NCI-H446 (cell line): ENCODE measurements at places on chromosomes 11 and 22.

- no peak for DNase-seq
Observed at GRCh38 chr11:14858404-14858803, 33.6 kb downstream of the CYP2R1 start.

DNA sequence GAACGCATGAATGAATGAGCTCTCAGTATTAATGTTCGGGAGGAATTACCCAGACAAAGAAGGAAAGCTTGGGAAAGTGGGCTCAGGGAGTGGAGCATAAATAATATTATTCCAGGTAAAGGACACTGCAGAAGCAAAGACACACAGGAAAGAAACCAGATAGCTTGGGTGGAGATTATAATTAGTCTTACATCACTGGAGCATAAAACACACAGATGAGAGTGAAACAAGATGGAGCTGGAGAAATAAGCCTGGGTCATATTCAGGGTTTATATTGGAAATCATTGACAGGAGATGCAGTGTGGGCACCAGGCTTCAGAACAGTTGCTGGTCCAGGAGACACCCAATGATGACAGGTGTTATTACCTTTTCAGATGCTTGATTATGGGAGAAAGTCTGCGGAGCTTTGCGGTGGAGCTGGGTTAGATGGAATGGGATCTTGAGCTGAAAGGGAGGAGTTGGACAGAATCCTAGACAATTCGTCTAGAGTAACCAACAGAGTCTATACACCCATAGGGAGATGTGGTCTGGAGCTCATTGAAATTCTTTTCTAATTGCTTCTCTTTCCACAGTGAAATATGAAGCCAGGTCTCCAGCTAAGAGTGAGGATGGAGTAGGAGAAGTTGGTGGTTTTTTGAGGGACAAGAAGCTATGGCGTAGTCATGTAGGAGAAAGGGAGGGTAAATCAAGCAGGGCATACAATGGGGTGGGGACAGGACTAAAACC, 227.2 kb downstream of the FAM76B start:
- no peak for DNase-seq

GRCh38 chr11:63838150-63838677, 696 bp upstream of the MARK2 start:
- DNase-seq: no peak

GRCh38 chr11:112735470-112735869, 225.8 kb upstream of the NCAM1 start:
- DNase-seq: no peak

DNA sequence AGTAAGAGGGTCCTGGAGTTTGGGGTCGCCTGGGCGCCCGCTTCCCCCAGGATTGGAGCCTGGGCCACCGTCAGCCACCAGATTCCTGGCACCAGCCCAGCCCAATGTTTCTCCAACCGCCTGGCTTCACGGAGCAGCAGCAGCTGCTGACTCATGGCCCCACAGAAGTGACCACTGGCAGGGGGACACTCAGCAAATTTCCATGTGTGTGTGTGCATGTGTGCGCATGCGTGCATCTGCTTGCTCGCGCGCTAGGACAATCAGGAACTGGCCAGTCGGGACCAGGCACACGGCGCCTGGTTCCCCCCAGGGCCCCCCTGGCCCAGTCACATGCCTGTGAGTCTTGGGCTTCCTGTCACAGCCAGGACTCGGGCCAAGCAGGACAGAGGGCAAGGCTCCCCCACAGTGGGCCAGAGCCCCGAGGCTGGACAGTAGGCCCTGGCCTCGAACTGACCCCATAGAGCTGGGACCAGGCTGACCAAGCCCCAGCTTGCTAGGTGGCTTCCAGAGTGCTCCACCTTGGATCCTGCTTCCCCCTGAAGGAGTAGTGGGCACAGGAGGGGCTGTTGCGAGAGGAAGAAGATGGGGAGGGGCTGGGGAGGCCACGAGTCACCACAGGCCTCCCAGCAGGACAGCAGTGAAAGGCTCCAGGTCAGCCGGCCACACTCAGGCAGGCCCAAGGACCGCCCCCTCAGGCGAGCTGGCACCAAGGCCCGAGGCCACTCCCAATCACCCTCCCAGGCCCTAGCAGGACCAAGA, 3.2 kb downstream of the CTSD start:
- no peak for DNase-seq

DNA sequence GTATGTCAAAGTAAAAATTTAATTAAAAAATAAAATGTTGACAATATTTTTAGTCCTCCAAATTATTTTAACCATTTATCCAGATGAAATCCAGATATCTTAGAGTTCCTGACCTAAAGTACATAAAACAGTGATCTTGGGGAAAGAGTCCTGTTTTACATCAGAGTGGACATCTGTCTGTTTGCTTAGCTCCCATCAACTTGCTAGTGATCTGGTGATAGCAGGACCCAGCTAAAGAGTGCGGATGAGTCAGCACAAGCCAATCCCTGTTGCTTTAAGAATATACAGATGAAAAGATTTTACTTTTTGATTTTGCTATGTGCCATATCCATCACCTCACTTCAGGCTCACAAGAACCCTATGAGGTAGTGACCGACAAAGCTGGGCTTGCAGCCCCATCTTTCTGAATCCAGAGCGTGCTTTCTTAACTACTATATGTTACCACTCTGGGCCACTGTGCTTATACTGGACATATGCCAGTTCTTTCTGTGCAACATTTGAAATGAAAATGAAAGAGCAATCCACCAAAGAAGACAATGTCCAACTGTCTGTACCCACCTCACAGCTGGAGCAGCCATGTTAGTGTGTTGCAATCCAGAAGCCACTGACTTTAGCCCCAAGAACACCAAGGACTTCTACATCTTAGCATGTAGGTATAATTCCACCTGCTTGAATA, 167.6 kb upstream of the SESN3 start:
- DNase-seq: no peak

- DNase-seq: no peak
Observed at GRCh38 chr11:67282876-67283371, 6.2 kb upstream of the ANKRD13D start.

DNA sequence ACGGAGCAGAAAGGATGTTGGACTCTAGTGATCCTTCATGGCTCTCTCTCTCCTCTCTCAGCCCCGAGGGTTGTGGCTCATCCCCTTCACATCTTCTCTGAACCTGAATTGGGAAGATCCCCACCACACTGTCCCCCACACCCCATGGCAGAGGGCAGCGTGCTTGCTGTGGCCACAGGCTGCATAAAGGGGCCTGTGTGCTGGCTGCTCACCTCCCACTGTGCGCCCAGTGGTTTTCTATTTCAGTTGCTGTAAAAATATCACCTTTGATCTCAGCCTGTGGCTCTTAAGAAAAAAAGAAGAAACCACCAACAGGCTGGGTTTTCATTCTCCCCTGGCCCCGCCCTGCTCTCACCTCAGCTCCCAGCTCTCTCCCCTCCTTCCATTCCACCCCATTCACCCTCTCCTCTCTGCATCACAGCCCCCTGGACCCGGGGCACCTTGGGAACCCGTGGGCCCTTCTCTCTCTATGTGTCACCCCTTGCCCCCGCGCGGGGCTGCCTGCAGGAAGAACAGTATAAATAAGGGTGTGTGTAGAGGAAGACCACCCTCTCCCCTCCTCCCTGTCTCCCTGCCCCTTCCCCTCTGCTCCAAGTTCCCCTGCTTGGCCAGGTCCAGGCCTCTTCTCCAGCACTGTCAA, 25.8 kb upstream of the WNT11 start:
- DNase-seq: no peak

- no peak for DNase-seq
Observed at GRCh38 chr11:15806217-15806616, 550.1 kb downstream of the SOX6 start.

DNA sequence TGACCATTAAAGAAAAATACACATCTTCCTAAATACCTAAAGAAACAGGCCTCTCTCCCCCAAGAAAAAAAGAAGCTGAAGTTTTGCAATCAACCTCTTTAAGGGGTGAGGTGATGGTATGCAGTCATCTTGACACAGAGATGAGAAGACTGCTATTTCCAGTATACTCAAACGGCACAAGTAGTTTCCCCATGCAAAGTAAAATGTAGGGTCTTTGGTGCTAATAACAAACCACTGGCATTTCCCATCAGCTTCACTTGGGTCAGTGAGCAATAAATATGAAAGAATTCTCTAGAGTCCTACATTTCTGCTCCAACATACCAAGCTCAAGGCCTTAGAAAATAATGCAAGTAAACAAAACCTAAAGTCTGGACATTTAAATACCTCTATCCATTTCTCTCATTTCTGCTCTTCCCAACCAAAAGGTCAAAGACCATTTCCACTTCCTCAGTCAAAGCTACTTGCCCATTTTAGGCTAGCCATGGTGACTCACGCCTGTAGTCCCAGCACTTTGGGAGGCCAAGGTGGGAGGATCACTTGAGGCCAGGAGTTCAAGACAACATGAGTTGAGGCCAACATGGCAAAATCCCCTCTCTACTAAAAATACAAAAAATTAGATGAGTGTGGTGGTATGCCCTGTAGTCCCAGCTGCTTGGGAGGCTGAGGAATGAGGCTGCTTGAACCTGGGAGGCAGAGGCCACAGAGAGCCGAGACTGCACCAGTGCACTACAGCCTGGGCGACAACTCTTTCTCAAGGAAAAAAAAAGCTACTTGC, 39.5 kb upstream of the CHRNA10 start:
- DNase-seq: no peak

DNA sequence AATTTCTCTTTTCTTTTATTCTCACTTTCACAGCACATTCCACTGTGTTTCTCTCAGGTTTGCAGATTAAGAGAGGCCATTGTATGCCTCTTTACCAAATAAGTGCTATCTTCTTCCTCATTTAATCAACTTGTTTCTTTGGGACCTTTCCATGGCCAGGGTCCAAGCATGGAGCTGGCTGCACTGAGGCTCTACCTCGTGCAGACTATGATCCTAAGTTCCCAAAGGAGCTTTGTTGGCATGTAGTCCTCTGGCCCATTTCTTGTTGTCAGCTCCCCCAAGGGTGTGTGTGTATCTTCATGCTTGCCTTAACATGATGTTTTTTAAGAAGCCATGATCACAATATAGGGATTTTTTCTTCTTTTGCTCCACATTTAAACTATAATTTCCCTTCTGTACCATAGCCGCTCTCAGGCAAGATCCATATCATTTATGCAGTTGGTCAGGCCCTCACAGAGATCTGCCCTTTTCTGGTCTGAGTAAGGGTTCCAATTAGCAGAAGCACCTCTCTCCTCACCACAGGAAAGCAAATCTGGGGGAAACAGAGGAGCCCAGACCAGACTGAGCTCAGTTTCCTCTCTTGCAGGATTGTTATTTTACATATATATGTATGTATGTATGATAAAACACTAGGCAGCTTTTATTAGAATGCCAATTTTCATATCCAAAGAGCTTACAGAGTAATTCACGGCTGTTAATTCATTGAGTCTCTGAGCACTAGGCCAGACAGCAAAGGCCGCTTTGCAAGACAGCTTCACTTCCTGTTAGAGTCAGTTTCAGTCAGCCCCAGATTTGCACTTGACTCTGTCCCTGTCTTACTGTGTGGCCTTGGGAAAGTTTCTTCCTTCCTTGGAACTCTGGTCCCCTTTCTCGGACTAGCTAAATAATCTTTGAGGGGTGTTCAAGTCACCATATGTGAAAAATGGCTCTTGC, 34.3 kb downstream of the CYB5R2 start:
- no peak for DNase-seq

DNA sequence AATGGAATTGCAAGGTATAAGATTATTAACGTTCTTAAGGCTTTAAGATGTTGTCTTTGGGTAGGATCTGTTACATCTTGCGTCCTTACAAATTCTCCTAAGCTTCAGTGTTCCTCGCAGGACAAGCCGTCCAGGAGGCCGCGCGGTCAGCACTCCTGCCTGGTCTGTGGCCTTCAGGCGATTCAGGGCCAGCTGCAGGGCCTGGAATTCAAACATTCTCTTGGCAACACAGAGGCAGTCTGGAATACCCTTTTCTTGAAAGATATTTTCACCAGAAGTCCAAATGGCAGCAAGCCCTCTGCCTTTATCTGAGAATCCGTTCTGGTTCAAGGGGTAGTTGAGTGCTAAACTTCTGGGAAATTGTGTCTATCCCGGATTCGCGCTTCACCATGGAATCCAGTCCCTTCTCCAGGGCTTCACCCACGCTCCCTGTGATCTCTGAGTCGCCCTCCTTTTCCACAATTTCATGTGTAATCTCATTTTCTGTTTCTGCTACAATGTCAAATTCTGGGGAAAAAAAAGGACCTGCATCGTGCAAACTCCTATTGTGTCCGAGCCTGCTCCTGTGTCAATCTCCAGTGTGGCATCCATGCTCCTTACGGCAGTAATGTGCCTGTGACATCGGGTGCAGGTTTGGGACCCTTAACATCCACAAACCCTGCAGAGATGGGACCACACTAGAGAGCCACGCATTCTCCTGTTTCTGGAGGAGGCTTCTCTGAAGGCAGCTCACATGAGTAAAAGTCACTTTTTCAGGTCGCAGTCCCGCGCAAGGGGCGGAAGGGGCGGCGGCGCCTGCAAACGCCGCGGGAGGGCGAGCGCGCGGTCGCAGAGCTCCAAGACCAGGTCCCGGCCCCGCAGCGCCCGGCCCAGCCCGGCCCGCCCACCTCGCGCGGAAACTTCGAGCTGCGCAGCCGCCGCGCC, 25.4 kb upstream of the SORL1 start:
- DNase-seq: no peak

DNA sequence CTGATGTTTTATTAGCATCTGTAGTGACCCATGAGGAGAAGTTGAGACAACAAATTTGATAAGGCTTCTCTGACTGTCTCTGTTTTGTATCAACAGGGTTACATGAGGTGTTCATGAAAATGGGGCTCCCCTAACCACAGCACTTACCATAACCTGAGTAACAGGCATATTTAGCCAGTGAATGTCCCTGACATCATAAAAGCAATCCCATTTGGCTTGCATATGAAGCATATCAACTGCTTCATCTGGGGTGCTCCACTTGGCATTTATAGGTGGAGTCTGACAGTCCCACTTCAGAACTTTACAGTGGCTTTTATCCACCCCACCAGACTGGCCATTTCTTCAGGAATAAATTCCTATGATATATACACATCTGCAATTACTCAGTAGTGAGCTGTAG, 257.6 kb downstream of the LUZP2 start:
- DNase-seq: no peak

- no peak for DNase-seq
Observed at GRCh38 chr22:48320683-48321451, 1506.8 kb downstream of the BRD1 start.

- DNase-seq: no peak
Observed at GRCh38 chr22:45194686-45195085, 31.0 kb downstream of the NUP50 start.

- DNase-seq: no peak
Observed at GRCh38 chr11:116774661-116775060, 1.9 kb upstream of the BUD13 start.

- peak; percentile 38 for DNase-seq
Observed at GRCh38 chr22:17774206-17774925, at the start of gene BID. Gene BID, minus strand, starts transcription at chr22:17774469. Its CDS starts 24,353 bp downstream, at chr22:17750116.

- no peak for DNase-seq
Observed at GRCh38 chr11:117671370-117671769, 125.6 kb downstream of the DSCAML1 start.

GRCh38 chr22:45819305-45819704, 147.7 kb downstream of the ATXN10 start:
- no peak for DNase-seq

DNA sequence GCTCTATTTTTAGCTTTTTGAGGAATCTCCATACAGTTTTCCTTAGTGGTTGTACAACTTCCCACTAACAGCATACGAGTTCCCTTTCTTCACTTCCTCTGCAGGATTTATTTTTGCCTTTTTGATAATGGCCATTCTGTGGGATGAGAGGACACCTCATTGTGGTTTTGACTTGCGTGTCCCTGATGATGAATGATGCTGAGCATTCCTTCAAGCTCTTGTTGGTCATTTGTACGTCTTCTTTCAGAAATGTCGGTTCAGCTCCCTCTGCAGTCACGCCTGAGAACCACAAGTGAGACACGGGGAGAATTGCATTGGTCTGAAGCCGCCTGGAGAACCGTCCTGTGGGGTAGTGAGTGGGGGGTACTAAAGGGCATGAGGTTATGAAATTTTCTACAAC, 2.0 kb upstream of the KRTAP5-10 start:
- DNase-seq: peak; percentile 12

- no peak for DNase-seq
Observed at GRCh38 chr11:5923427-5923776, 18.6 kb upstream of the OR56A3 start.
